B cell (primary cell): ENCODE measurements at places on chromosomes 6 and 20. TPM values are rescaled to one million over a fixed set of nuclear protein-coding genes. Genes with fewer than 3 reads are reported as not detected.

DNA sequence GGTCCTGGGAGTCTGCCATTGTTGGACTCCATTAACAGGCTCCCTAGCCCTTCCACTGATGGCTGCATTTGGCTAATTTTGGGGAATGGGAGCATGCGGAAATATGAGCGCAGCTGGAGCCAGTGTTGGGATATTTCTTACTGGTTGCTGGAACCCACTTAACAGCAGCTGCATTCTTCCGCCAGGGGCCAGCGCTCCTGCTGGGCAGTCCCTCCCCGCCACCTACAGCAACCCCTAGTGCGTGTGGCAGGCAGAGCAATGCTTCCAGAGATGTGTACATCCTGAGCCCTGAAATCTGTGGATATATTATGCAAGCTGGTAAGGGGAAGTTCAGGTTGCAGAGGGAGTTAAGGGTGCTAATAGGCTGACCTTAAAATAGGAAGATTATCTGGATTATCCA is 16.4 kb downstream of the CST8 start:
- no peak overlapping the region for H3K4me3 ChIP-seq
- H3K27me3 ChIP-seq: peaks cover 2% of the 10 kb centered on the region
- H3K27ac ChIP-seq: no peak overlapping the region
- no peaks in the 10 kb centered on the region for H3K4me1 ChIP-seq

DNA sequence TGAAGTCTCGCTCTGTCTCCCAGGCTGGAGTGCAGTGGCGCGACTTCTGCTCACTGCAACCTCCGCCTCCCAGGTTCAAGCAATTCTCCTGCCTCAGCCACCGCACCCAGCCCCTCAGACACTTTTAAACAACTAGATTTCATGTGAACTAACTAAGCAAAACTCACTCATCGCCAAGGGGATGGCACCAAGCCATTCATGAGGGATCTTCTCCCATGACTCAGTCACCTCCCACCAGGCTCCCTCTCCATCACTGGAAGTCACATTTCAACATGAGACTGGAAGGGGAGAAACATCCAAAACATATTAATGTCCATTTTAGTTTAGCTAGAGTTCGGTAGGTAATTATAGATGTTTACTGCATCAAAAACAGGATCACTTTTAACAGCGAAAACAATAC is 95.9 kb upstream of the PRL start:
- no peaks in the 10 kb centered on the region for H3K4me1 ChIP-seq
- H3K27me3 ChIP-seq: no peaks in the 10 kb centered on the region
- no peak for DNase-seq

DNA sequence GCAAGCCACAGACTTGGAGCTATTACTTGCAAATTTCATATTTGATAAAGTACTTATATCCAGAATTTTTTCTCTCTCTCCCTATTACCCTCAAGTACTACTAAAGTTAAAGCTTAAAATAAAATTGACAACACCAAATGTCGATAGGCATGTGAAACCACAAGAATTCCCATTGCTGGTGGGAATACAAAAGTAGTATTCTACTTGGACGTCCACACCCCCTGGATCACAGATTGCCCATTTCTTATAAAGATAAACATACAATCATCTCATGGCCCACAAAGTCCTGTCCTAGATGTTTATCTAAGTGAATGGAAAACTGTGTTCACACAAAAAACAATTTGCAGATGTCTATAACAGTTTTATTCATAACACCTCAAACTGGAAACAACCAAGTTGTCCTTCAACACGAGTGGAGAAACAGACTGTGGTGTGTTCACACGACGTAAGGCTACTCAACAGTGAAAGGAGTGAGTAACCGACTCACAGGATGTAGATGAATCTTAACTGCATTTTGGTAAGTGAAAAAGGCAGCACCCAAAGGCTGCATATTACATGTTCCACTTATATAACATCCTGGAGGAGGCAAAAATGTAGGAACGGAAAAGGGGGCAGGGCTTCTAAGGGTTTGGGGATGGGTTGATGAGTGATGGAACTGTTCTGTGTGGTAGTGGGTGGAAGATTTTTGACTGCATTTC is 297.4 kb downstream of the THBS2 start:
- no peak for DNase-seq
- no peak overlapping the region for H3K27ac ChIP-seq
- H3K4me3 ChIP-seq: no peak overlapping the region
- no peaks in the 10 kb centered on the region for H3K27me3 ChIP-seq

GRCh38 chr6:150229436-150230163 is 86.8 kb downstream of the PPP1R14C start:
- no peak overlapping the region for H3K4me3 ChIP-seq
- no peak overlapping the region for H3K27ac ChIP-seq
- peaks cover 6% of the 10 kb centered on the region for H3K27me3 ChIP-seq
- H3K36me3 ChIP-seq: no peaks in the 10 kb centered on the region
- DNase-seq: no peak

DNA sequence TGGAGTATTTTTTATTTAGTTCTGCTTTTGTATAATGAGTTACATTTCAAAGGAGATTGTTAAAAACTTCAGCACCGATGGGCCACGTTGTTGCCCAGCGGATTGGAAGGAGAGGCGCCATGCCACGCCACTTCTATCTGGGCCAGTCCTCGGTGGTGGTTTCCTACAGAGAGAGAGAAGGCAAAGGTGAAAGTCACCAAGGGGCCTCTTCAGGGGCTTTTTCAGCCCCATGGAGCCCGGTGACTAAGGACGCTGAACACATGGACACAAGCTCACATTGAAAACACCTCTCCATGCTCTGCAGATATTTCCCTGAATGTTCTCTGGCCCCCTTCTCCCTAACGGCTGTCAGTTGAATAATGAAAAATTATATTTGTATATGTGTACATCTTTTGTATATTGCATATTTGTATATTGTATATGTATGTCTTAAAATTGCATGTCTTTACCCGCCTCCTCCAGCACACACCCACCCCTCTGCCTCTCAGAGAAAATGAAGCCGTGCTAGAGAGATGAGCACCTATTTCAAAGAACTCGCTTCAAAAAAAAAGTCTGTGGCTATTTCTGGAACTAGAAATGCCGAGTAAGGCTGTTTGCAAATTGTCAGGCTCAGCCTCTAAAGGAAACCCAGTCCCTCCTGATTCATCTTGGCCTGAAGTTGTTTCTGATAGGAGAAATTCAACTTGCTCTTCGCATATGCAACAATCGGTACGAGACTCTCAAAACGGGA is 91.9 kb upstream of the CDH4 start:
- H3K27me3 ChIP-seq: no peaks in the 10 kb centered on the region
- H3K4me1 ChIP-seq: no peaks in the 10 kb centered on the region
- H3K27ac ChIP-seq: no peak overlapping the region
- H3K4me3 ChIP-seq: no peak overlapping the region
- DNase-seq: no peak

GRCh38 chr20:39897781-39898466 is 791.1 kb downstream of the MAFB start:
- H3K4me3 ChIP-seq: no peak overlapping the region
- no peaks in the 10 kb centered on the region for H3K36me3 ChIP-seq
- H3K27ac ChIP-seq: no peak overlapping the region
- no peaks in the 10 kb centered on the region for H3K27me3 ChIP-seq
- no peak for DNase-seq

DNA sequence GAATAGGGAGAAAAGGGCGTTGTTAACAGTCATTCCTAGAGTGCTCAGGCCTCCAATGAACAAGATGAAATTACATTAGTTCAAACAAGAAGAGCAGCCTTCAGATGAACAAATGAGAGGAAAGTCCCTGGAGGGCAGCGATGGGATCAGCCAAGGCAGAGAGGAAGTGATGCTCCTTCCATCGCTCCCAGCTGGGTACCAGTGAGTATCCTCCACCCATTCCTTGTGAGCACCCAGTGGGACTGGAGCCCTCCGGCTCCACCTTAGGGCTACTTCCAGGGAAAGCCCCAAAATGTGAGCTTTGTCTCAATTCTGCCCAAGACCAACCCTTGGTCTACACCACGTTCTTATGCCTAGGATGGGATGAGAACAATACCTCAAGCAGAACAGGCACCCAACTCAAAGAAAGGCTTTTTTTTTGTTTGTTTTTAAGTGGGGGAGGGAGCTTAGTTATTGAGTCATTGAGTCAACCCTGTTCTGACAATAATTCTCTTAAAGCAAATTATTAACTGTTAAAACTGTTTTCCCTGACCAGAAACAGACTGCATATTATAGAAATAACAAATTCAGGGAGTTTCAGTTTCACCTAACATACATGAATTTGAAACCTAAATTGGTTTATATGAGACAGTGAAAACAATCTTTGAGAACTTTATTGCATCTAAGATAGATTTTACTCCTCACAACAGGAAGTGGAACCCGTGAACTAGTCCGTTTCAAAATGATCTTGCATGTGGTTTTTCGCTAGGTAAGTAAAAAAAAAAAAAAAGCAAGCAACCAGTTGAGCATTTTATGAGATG is 106.9 kb downstream of the IPCEF1 start:
- no peak overlapping the region for H3K4me3 ChIP-seq
- no peaks in the 10 kb centered on the region for H3K36me3 ChIP-seq
- H3K27ac ChIP-seq: no peak overlapping the region
- H3K4me1 ChIP-seq: peaks cover 13% of the 10 kb centered on the region

- no peaks in the 10 kb centered on the region for H3K36me3 ChIP-seq
- H3K27ac ChIP-seq: no peak overlapping the region
- no peaks in the 10 kb centered on the region for H3K27me3 ChIP-seq
- H3K4me3 ChIP-seq: no peak overlapping the region
- H3K4me1 ChIP-seq: no peaks in the 10 kb centered on the region
- no peak for DNase-seq
Observed at GRCh38 chr6:127222418-127222817, 44.2 kb upstream of the RNF146 start.

GRCh38 chr6:74717591-74717990 is 488.3 kb downstream of the COL12A1 start:
- no peaks in the 10 kb centered on the region for H3K4me1 ChIP-seq
- no peak for DNase-seq
- no peaks in the 10 kb centered on the region for H3K27me3 ChIP-seq
- H3K27ac ChIP-seq: no peak overlapping the region

DNA sequence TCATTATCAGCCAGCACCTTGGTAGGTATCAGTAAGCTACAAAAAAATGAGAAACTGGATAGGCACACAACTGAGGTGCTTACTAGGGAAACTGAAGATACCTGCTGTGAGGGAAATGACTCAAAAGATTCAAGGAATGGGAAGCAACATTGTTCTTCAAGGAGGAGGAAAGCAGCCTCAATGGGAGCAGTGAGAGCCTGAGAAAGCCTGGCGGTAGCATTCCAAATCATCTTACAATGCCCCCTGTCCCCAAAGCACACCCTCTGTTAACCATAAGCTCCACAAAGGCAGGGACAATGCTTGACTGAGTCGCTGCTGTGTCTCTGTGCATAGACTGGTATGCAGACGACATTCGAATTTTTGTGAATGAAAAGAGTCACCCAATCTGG is 10.6 kb downstream of the PKHD1 start:
- no peaks in the 10 kb centered on the region for H3K36me3 ChIP-seq
- H3K27me3 ChIP-seq: no peaks in the 10 kb centered on the region
- DNase-seq: no peak
- no peak overlapping the region for H3K4me3 ChIP-seq
- no peak overlapping the region for H3K27ac ChIP-seq
- no peaks in the 10 kb centered on the region for H3K4me1 ChIP-seq

GRCh38 chr6:131694832-131695426 is 6.3 kb downstream of the OR2A4 start:
- no peaks in the 10 kb centered on the region for H3K27me3 ChIP-seq
- no peak overlapping the region for H3K27ac ChIP-seq
- H3K4me1 ChIP-seq: peaks cover 24% of the 10 kb centered on the region

- H3K4me1 ChIP-seq: no peaks in the 10 kb centered on the region
- H3K36me3 ChIP-seq: no peaks in the 10 kb centered on the region
- H3K4me3 ChIP-seq: no peak overlapping the region
- no peaks in the 10 kb centered on the region for H3K27me3 ChIP-seq
- H3K27ac ChIP-seq: no peak overlapping the region
Observed at GRCh38 chr6:91273729-91274128, 686.9 kb upstream of the MAP3K7 start.

Gene SAPCD1
- total RNA-seq: 11.1 and 12.9 TPM in 2 replicates

Gene ZBP1
- 29.9 and 36.9 TPM in 2 replicates for total RNA-seq

Gene ENPP5
- total RNA-seq: 0.68 and 1.0 TPM in 2 replicates
